CD4-positive, alpha-beta T cell (primary cell): ENCODE measurements at places on chromosomes 2 and 18.

DNA sequence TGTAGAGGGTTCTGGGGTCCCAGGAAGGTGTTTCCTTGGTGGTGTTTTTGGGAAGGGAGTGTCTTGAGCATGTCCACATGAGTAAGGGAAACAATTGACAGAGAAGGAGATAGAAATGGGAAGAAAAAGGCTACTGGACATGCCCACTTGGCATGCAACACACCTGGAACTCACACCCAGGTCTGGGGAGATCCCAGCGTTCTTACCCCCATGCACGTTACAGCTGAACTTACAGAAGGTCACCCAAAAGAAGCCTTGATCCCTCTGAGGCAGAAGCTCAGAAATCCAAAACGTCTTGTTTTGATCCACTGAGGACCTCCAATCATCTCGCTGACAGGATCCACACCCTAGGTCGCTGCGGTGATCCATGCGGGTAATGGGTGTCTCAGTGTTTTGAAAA lies 142.0 kb downstream of the ZNF516 start:
- no peaks in the 10 kb centered on the region for H3K36me3 ChIP-seq
- H3K27me3 ChIP-seq, result no peaks in the 10 kb centered on the region
- H3K4me3 ChIP-seq, result no peak overlapping the region

GRCh38 chr2:174624895-174625430 lies 27.4 kb upstream of the WIPF1 start:
- H3K36me3 ChIP-seq, result peaks cover 75% of the 10 kb centered on the region
- no peak overlapping the region for H3K27ac ChIP-seq
- DNase-seq, result no peak
- no peaks in the 10 kb centered on the region for H3K27me3 ChIP-seq

- H3K36me3 ChIP-seq, result no peaks in the 10 kb centered on the region
- H3K4me1 ChIP-seq, result peaks cover 14% of the 10 kb centered on the region
- H3K27ac ChIP-seq, result no peak overlapping the region
- no peak for DNase-seq
- peaks cover 50% of the 10 kb centered on the region for H3K27me3 ChIP-seq
These were observed 3.4 kb downstream of the ASAP2 start for GRCh38 chr2:9210030-9210429.

DNA sequence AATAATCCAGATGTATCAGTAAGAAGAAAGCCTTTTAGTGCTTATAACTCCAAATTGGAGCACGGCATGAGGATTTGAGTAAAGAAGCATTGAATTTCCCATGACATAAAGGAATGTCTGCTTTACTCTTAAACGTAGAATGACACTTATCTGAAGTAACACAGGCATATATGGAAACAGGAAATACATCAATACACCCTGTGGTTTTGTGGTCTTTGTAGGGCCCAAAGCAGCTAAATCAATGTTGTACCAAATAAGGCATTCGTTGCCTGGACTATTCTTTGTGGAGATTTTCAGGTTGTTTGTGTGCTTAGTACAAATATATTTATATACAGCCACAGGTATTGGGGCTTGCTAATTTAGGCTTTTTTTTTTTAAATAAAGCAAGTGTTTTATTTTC lies 660.5 kb downstream of the LRRTM4 start:
- H3K27me3 ChIP-seq, result no peaks in the 10 kb centered on the region
- no peak for DNase-seq
- H3K4me1 ChIP-seq, result no peaks in the 10 kb centered on the region
- no peak overlapping the region for H3K27ac ChIP-seq
- H3K36me3 ChIP-seq, result no peaks in the 10 kb centered on the region
- H3K4me3 ChIP-seq, result no peak overlapping the region

GRCh38 chr2:217223222-217223930 lies 363.5 kb upstream of the TNP1 start:
- no peak for DNase-seq
- no peaks in the 10 kb centered on the region for H3K4me1 ChIP-seq
- no peaks in the 10 kb centered on the region for H3K27me3 ChIP-seq
- H3K27ac ChIP-seq, result no peak overlapping the region

DNA sequence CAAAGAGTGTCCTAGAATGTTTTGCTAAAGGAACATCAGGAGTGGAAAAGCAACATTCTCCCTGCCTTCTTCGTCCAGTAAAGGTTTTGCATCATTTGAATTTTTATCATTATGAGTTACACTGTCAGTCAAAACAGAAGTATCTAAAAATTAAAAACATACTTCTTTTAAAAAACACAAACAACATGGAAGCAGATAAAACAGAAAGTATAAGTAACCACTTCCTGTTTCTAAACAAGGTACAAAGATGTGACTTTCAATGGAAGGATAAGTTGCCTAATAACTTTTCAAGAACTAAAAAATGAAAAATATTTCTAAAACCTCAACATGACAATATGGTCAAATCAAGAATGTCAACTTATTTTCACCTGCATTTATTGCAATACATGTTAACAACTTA lies 158.2 kb downstream of the STK39 start:
- no peak overlapping the region for H3K27ac ChIP-seq
- no peak overlapping the region for H3K4me3 ChIP-seq
- no peak for DNase-seq
- H3K27me3 ChIP-seq, result no peaks in the 10 kb centered on the region

DNA sequence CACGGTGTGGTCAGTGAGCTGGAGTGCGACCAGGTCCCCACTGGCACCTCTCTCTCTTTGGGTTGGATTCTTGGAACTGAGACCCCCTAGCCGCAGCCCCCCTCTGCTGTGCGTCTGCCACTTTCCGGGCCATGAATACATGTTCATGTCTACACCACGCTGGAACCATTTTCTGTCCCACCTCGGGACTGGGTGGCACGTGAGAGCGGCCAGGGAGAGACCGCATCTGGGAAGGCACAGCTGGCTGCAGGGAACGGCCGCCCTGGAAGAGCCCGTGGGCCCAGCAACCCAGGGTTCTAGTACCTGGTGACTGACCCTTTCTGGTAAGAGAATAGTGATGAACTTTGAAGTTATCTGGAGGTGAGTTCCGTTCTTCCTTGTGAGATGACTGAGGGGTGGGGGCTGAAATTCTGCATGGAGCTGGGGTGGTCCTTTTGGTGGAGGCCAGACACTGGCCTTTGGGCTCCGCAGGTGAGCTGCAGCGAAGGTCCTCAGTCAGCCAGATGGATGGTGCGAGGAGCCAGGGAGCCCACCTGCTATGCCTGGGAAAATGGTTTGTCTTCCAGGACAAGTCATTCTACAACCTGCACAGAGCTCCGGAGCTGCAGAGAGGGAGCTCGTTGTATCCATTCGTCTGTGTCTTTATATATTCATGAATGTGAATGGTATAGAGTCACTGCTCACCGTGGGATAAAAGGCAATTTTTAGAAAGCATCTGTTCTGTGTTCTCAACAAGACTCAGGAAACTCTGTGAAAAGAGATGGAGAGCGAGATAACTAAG lies 223.5 kb downstream of the NDUFA10 start:
- DNase-seq, result no peak
- no peak overlapping the region for H3K4me3 ChIP-seq
- H3K27me3 ChIP-seq, result no peaks in the 10 kb centered on the region
- no peaks in the 10 kb centered on the region for H3K36me3 ChIP-seq

GRCh38 chr2:231627384-231628120 lies 34.9 kb downstream of the TEX44 start:
- no peaks in the 10 kb centered on the region for H3K27me3 ChIP-seq
- no peaks in the 10 kb centered on the region for H3K36me3 ChIP-seq
